Left lung (tissue), 14 donors: ENCODE measurements at places on chromosomes 11 and 22. TPM values are rescaled to one million over a fixed set of nuclear protein-coding genes. Genes with fewer than 3 reads are reported as not detected.
A peak's percentile ranks its signal among the peaks of the same experiment; 100 is the strongest.

DNA sequence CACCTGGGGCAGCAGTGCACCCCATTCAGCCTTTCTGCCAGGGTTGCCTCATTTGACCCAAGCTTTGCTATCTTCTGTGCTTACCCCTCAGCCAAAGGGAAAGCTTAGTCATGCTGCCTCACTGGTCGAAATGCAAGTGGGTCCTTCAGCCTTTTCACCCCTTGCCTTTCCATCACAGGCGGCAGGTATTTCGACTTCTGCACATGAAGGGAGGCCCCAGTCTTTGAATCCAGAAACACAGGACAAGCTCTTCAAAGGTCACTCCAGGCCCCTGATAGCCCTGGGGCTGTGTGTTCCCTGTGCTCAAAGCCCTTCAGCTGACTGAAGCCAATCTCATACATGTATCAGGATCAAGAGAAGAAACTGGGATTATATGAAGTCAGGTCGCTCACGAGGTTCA is 129.7 kb downstream of the SNX19 start:
- no peak for DNase-seq

DNA sequence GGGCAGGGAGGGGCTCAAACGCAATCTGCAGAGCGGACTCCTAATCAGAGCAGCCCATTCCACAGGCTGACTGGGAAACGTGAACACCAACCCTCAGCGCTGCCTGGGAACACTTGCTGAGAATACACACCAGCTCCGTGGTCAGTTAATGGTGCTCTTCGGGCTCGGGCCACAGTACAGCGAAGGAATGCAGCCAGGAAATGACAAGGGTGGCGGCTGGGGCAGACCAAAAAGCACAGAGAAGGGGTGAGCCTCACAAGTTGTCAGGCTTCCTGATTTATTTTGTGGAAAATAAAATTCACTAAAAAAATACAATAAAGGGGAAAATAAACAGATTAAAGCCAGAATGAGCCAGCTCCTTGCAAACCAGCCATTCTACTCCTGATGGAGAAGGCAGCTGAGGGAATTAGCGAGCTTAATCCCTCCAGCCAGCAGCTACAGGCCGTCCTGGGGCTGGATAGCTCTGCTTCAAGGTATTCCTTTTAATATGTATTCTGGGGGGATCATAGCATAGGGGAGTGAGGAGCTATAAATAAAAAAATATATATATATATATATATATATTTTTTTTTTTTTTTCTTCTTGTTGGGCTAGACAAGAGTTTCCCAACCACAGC is 165.5 kb upstream of the NTM start:
- no peak for DNase-seq

GRCh38 chr11:26712497-26712896 is 9.4 kb downstream of the SLC5A12 start:
- DNase-seq = no peak

GRCh38 chr11:57325735-57326048 is 940 bp upstream of the TNKS1BP1 start:
- peak; percentile 76 for DNase-seq

- DNase-seq = no peak
Measured at GRCh38 chr22:45598596-45599217, 72.9 kb upstream of the ATXN10 start.

DNA sequence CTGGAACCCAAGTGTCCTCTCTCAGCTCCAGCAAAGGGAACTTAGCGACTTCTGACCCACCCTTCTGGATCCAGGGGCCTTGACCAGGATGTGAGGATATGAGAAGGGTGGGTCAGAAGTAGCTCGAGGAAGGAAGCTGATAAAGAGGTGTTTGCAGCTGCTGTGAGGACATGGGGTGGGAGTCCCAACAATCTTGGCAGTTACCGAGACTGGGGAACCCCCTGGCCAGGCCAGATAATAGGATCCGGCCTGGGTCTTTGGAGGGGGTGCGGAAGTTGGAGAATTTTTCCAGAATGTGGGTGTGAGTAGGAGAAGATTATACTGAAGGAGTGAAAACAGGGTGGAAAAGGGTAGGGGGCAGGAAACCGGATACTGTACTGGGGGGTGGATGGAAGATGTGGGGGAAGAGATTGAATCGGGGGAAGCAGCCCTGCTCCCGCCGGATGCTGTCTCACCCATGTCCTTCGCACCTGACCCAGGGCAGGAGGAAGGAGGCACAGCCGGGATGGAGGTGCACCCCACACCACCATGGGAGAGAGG is 2.8 kb upstream of the MCAM start:
- DNase-seq = peak; percentile 47

DNA sequence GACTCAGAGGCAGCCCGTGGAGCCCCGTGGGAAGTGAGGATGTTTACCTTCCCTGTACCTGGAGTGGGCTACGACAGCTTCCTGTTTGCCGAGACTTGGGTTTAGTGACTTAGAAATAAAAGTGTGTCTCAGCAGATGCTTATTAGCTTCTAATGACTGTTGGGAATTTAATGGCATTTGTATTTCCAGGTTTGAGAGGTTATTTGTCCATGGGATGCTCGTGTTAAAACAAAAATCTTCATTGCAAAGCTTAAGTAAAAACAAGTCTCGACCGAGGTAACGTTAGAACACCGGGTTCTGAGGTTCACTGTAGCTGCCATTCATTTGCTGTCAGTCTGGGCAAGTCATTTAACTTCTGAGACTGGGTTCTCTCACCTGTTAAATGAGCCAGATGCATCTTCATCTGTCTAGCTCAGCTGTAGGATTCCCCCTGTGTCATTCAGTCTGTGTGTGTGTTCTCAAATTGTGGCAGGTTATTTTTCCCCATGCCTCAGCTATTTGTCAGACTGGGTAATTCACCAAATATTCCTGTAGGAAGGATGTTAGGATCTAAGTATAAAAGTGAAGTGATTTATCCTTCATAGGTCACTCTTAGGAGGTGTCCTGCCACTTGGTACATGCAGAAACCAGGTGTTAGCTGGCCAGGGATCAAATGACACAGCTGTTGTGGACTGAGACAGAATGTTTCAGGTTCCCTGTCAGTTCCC is 791 bp downstream of the EI24 start:
- peak; percentile 1 for DNase-seq

- DNase-seq = no peak
Measured at GRCh38 chr22:43376765-43377547, 33.8 kb upstream of the SCUBE1 start.

DNA sequence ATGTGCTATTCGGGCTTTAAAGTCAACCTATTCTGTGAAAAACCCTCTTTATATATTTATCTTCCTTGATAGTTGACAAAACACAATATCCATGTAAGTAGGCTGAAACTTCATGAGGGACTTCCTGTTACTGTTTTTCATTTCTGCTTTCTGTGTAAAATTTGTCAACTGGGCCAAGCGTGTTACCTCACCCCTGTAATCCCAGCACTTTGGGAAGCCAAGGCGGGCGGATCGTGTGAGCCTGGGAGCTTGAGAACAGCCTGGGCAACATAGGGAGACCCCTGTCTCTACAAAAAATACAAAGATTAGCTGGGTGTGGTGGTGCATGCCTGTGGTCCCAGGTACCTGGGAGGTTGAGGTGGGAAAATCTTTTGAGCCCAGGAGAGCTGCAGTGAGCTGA is 66.5 kb upstream of the SLC25A18 start:
- no peak for DNase-seq

DNA sequence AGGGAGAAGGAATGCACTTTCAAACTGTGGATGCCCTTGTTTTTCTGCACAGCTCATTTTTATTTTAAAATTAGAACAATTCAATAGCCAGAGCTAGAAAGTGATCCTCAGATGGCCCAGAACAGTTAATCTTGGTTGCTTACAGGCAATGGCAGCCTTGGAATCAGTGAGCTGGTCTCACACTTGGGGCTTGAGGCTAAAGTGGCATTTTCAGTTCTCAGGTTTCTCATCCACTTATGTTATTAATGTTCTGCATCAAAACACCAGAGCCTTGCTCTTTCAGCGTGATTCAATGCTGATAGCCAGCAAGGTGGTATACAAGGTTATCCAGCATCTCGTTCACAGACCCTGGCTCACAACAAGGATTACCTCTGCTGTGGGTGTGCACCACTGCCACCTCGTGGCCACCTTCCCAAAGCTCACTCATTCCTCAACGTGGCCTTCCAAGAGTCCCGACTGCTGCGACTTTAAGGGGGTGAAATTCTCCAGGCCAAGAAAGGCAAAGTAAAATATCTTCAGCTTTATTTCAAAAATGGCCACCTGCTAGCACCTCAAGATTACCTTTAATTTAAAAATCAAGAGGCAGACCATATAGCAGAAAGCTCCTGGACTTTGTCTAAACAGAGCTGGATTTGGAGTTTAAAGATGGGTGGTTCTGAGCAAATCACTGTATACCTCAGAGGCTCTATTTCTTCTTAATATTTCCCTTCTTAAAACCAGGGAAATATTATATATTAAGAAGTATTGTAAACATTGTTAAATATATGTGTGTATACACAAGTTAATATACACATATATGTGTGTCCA is 34.2 kb upstream of the FSHB start:
- peak; percentile 69 for DNase-seq

DNA sequence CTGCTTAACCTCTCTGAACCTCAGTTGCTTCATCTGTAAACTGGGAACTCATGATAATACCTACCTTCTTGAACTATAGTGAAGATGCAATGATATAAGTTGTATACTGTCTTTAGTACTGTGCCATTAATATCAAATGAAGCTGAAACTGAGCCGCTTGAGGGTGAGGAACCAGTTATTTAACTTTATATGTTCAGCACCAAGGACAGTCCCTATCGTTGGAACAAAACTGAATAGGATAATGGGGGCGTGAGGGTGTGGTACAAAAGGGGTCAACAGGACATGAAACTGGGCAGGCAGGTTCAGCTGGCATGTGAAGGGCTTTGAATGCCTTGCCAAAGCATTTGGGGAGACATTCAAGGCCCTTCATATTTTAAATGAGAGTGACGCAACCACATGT is 112.6 kb downstream of the C11orf91 start:
- no peak for DNase-seq

DNA sequence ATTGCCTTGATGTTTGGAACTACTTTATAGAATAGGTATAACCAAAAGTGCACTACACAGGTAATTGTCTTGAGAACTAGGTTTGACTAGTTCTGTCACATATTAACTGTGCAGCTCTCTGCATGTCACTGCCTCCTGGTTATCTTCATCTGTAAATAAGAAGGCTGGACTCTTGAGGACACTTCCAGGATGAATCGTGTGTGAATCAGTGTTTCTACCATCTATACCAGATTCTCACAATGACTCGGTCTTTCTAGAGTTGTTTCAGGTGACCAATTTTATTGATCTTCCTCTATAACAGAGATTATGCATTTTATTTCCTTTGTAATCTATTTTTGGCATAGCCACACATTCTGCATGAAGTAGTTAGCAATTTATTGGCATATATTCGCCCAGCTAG is 1181.0 kb upstream of the TENM4 start:
- DNase-seq = no peak

GRCh38 chr11:57131080-57131790 is 50.5 kb upstream of the LRRC55 start:
- DNase-seq = no peak

GRCh38 chr11:132131961-132132360 is 761.5 kb downstream of the NTM start:
- no peak for DNase-seq

DNA sequence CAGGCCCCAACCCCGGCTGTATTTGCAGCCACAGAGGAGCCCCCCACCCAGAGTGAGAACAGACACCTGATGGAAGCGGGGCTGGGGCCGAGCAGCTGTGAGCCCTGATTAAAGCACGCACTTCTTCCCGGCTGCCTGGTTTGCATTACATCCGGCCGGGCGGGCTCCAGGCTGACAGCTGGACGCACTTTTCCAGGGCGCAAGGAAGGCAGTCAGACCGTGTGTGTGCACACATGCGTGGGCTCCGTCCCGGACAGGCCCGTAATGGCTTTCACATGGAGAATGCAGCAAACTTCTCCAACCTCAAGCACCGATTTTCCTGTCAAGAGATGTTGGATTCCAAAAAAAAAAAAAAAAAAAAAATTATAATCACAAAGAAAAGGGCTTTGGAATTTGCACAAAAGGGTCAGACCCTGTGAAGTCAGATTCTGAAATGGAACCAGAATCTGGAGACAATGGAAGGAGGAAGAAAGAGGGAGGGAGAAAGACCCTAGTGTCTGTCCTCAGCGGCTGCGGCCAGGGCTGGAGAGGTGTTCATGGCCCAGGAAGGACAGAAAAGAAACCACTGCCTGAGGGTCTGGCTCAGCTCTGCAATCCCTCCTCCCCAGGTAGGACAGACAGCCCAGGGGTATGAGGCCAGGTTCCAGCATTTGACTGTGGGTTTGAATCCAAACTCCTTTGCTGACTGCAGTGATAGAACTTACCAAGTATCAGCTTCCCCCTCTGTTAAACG is 365.5 kb downstream of the MN1 start:
- no peak for DNase-seq

The ADM2 gene
- 0.45 TPM for polyA plus RNA-seq

The MPPED2 gene
- 5.3 TPM for polyA plus RNA-seq

The PRG3 gene
- 0.51 TPM for polyA plus RNA-seq
